RKO (cell line): ENCODE measurements at places on chromosomes 6 and 20.

DNA sequence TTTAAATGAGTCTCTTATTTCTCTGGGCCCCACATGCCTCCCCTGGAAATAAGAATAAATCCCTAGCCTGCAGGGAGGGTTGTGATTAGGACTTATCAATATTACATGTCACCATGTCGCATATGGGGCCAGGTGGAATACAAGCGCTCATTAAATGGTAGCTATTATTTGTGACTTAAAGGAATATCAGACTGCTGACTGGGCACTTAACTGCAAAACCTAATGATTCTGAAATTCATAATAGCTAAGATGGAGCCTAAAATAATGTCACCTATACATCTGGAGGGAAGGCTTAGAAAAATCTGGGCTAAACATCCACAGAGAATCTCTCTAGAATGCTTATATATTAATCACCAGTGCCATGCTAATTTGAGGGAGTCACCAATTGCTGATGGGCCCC lies 106.5 kb downstream of the LRFN2 start:
- no peak for DNase-seq

DNA sequence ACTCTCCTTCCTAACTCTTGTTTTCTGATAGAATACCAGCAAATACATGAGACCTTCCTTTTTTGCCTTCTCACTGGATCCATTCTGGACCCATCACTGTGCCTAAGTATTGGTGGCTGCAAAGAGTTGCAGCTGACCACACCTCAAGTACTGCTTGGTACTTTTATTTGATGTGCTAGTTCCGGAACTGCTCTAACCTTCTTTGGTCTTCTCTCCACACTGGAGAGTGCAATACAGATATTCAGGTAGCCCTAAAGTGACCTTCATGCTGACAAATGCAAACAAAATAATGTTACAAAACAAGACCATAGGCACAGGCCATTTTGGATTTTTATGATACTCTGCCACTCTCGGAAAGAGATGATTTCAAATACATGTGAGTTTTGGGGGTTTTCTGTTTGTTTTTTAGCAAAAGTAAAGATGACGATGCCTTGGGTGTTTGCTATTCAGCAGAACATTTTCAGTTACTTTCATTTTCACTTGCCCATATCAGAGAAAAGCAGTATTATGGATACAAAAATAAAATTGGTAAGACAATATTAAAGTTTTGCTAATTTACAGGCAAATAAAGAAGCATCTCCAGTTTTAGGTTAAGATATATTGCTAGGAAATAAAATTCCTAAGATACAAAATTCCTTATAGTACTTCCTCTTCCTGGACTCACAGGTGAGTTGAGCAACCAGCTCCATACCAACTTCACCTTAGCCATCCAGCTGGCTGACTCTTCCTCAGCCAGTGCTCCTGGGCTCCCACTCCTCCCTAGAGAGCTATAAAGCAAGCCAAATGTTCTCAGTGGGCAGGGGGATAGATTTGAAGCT lies 42.0 kb downstream of the PTPRK start:
- DNase-seq, result no peak

- peak; percentile 22 for DNase-seq
Measured at GRCh38 chr20:9306521-9306920, 207.9 kb upstream of the LAMP5 start.

DNA sequence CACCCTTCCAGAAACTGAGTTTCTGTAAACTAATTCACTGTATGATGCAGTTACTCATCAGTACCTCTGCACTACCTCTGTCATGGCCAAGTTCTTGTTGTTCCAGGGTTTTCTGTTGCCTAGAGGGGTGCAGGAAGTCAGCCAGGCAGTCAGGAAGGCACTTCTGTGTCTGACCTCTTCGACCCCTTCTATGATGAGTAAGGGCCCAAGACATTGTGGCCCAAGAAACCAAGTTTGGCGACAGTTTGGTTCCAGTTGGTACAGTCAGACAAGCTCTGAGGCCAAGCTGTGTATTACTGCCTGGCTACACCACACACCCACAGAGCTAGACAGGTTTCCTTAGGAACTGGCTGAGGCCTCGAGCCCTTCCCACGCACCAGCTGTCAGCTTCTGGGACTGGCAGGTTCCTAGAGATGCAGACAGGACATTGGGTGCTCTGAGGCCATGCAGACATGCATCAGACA lies 41.2 kb downstream of the TRAF3IP2 start:
- no peak for DNase-seq

- DNase-seq, result no peak
Measured at GRCh38 chr6:163494279-163494727, 79.8 kb downstream of the QKI start.

GRCh38 chr6:121838842-121839241 lies 403.4 kb downstream of the GJA1 start:
- DNase-seq, result no peak

DNA sequence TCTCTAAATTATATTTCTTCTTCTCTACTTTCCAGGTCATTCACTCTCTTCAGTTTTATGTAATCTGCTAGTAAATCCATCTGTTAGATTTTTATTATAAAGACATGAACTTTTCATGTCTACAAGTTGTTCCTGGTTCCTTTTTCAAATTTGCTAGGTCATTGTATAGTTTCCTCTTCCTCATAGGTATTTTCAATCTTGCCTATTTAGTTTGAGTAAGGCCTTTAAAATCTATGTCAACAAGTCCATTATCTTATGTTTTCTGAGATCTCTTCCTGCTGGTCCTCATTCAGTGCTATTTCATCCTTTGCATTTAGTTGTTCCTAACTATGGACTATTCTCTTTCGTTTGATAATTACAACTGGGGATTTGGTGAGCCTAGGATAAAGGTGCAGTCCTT lies 11.0 kb downstream of the RRBP1 start:
- no peak for DNase-seq

DNA sequence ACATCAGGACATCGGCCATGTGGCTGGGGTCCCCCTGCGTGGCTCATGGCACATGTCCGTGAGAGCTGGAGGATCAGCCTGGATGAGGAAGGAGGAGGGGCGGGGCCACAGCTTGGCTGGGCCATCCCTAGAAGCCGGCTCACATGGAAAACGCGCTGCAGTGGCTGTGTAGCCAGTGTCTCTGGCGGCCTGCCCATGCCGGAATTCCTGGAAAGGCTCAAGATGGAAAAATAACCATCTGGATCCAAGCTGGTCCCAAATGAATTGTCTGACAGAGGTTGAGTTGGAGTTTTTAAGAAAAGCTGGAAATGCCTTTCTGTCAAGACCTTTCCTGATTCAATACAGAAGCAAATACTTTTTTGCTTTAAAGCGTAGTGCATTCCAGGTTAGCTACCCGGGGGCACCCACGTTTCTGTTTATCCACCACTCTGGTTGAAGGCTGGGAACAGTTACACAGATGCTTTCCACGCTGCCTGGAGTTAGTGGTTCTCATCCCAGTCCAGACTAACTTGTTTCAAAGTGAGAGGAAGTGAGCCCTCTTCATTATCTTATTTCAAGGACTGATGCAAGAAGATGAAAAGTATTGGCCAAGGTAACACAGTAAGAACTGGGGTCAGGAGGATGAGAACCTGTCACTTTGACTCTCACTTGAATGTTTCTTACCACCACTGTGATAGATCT lies 99.0 kb downstream of the GMPR start:
- no peak for DNase-seq

DNA sequence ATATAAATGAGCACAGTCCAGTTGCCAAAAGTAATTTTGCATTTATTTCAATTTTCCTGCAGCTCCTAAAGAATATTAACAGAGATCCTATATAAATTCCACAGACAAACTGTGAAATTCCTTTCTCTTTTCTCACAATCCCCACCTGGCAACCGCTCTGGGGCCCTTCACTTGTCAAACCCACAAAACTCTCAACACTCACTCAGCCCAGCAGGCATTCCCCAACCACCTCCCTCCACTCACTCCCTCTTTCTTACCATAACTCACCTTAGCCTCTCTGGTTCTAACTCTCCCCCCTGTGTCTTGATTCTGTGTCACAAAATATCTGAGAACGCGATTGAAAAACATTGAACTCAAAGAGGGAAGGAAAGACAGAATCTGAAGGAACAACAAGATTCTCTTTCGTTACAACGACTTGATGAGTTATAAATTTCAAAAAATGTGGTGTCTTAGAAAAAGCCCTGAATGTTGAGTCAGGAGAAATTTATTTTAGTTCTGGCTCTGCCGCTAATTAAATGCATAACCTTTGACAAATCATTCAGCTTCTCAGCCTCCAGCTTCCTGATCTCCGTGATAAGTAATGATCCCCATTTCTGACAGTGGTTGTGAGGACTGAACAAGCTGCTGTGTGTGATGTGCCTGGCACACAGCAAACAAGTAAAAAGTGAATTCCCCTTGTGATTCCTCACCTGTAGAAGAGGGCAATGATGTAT lies 87.9 kb downstream of the UNC5CL start:
- DNase-seq, result no peak

GRCh38 chr6:66948106-66948505 lies 1241.1 kb upstream of the EYS start:
- DNase-seq, result no peak

- DNase-seq, result no peak
Measured at GRCh38 chr6:37243816-37244370, 13.7 kb upstream of the TBC1D22B start.

DNA sequence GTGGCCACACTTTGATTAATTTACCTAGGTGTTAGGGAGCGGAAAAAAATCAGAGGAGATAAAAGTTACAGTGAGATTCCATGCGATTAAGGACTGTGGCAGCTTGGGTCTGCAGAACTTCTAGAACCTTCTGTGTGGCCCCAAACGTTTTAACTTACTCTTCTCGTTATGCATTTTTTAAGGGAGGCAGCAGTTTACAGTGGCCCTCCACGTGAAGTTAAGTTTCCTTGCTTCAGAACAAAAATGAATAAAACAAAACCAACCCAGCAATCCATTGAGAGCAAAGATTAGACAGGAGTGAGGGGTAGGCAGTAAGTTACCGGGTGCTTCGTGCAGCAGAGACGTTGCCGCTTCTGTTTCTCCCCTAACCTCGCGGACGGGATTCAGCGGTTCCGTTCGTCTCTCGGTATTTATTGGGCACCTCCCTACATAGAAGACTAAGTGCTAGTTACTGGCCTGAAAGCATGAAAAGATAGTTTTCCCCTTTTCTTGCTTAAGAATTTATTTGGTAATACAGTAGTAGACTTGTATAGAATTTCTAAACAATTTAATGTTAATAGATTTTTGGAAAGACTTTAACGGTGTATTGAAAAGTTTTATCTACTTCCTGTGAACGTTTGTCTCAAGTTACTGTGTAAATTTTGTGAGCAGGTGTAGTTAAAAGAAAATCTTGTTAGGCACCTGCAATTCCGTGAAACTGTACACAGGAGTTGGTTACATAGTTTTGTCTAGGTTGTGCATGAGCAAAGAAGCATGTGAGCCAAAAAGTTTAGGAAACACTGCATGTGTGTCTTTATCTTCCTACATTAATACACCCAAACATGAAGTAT lies 1.1 kb downstream of the BAG2 start:
- DNase-seq, result peak; percentile 59

DNA sequence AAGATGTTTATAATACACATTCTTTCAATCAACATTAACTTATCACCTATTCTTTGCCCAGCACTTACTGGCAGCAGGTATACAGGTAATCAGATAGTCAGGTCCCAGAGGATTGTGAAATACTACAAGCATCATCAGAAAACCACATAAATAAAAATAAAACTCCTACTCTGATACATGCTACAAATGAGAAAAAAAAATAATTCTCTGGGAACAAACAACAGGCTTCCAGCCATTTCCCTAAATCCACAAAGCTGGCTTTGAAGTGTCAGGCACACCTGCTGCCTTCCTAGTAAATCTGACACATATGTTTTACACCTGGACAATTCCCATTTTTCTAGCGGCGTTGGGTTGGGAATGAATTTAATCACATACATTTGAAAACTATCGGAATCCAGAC lies 384.5 kb upstream of the CDH4 start:
- DNase-seq, result no peak

GRCh38 chr20:63978319-63979228 lies 868 bp downstream of the SAMD10 start:
- DNase-seq, result peak; percentile 84

DNA sequence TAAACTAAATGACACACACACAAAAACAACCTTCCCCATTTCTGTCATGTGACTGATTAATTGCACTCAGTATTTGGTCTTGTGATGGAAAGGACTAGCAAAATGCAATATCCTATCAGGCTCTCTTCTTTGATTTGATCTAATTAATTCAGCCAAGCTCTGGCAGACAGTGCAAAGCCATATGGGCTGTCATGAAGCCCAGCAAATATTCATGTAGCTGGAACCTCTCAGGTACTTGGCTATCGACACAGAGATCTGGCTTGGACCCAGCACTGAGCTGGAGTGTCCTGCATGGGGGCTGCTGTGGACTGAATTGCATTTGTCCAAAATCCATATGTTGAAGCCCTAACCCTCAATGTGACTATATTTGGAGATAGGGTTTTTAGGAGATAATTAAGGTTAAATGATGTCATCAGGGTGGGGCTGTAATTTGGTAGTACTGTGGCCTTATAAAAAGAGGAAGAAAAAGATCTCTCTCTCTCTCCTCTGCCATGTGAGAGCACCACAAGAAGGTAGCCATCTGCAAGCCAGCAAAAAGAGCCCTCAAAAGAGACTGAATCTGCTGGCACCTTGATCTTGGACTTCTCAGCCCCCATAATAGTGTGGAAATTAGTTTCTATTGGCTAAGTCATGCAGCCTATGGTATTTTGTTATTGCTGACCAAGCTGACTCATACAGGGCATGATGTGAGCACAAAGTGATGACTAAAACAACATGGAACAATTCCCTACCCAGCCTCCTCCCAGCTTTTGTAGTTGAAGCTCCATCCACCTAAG lies 77.1 kb downstream of the STMND1 start:
- DNase-seq, result peak; percentile 50

DNA sequence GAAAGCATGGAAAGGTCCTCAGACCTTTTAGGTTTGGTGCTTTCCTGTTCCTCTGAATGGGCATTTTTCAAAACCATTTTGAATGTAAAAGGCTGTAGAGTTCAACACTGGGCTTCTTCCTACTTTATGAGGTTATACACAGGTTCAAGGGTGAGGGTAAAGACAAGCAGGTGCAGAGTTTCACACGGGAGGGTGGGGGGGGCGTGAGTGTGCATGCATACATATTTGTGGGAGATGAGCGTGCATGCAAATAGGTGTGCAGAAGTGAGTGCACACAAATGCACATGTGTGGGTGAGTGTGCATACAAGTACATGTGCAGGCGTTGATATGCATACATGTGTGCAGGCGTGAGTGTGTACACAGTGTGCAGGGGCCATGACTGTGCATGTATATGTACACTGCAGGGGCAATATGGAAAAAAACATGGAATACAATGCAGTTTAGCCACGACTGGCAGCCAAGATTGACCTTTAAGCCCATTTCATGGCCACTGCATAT lies 183.1 kb downstream of the GMPR start:
- no peak for DNase-seq

- DNase-seq, result no peak
Measured at GRCh38 chr6:21887231-21888185, 294.0 kb downstream of the SOX4 start.

DNA sequence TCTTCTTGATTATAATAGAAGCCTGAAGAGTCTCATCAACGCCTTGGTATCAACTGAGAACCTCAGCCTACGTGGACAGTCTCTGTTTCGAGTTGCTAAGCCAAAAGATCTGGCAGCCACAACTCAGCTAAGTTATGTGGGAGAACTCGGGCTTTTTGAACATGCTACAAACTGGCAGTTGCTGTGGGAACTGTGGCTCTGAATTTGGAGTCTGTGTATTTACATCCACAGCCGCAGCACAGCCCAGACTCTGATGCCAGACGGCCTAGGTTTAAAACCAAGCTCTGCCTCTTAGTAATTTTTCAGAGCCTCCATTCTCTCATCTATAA lies 35.8 kb downstream of the RIPOR2 start:
- no peak for DNase-seq

GRCh38 chr6:121205569-121205968 lies 128.7 kb downstream of the TBC1D32 start:
- no peak for DNase-seq

GRCh38 chr20:46307139-46307998 lies 929 bp downstream of the CDH22 start:
- DNase-seq, result peak; percentile 64
